ENCODE measurements at places on chromosomes 1 and 21.

DNA sequence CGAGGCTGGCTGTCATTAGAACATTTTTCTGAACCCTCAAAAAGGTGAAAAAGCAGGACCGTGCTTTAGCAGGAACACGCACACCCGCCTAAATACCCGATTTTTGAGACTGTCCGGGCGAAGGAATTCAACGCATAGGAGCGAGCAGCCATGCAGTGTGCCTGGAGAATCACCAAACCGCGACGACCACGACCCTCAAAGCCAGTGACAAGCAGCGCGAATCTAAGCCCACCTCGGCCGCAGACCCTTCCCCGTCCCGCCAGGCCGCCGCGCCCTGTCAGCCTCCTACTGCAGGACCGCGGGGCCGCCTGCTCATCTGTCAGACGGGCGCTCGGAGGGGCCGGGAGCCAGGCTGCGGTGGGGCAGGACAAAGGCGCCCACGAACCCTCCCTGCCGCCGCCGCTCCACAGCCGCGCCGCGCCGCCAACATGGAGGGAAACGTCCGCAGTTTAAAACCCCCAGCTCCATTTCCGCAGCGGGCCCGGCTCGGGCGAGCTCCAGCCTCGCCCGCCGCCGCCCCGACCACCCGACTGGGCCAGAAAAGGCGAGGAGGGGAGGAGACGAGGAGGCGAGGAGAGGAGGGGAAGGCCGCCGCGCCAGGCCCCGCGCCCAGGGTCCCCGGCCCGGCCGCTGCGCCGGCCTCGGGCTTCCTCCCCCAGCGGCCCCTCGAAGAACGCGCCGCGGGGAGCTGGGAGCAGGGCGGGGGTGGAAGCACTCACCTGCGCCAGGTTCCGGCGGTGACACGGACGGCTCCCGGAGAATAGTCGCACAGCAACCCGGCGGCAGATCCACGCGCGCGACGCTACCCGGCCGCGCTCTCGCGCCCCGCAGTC lies at the start of gene LBR:
Gene LBR, minus strand, starts transcription at position 804 of the 833 bp plus-strand sequence. CDS start 3,963 bp downstream, outside the sequence.
- peak; percentile 69 for DNase-seq

DNA sequence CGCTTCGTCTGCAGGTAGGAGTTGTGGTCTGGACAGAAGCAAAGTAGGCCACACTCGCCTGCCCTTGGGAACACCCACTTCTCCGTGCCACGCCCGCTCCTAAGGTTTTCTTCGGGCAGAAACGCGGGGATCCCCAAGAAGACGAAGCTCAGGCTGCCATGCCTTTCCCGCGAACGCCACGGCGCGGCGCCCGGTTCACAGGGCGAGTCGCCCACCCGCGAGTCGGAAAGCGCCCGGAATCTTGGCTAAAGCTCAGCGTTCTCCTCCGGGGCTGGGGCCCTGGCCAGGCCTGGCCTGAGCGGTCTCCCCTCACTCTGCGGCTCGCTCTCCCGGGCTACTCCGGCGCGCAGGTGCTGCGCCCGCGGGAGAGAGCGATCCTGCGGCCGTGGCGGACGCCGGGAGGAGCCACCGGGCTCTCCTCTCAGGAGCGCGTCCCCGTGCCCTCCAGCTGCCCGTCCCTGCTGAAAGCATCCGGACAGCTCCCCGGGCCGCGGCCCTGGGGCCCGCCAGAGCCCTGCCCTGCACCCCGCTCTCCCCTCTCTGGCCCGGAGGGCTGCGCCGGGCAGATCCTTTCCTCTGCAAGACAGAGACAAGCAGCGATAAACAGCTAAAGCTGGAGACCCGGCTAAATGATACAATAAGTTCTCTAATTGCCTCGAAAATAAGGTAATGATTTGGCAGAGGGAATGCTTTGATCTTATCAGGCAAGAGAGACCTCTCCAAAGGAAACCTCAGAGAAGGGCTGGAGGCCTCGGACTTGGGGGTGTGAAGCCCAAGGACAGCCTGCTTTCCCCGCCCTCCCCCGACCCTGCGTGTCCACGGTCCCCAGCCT lies 6.7 kb upstream of the WNT2B start:
- DNase-seq, result peak; percentile 83

- DNase-seq, result no peak
Observed at GRCh38 chr1:1598051-1598719, 1.8 kb downstream of the FNDC10 start.

DNA sequence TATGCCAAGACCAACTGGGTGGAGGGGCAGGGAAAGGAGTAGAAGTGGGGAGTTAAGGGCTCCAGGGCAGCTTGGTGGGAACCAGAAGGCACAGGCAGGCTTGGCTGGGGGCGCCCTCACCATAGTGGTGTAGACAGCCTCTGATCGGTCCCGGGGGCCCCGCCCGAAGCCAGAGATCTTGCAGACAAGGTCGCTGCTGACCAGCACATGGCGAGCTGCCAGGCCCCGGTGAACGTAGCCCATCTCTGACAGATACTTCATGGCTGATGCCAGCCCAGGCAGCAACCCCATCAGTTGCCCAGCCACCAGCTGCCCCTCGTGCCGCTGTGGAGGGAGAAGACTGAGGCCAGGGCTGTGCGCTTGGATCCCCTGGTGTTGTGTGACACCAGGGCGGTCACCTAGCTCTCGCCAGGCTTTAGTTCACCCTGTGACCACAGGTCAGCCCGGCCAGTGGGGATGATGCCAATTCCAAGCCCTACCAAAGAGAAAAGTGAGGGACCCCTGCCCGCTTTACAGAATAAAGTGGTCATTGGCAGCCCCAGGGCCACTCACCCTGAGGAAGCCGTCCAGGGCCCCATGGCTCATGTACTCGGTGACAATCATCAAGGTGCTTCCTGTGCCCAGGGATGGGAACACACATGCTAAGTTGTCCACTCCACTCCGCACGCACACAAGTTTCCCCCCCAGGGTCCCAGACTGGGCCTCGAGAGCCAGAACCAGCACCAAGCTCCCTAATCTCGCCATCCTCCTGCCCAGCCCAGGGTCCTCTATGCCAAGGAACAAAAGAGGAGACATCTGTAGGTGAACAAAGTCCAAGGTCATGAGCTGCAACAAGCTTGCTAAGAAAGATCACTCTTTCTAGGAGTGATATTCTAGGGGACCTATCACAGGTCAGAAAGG lies 28.2 kb downstream of the CDCA8 start:
- DNase-seq, result no peak

DNA sequence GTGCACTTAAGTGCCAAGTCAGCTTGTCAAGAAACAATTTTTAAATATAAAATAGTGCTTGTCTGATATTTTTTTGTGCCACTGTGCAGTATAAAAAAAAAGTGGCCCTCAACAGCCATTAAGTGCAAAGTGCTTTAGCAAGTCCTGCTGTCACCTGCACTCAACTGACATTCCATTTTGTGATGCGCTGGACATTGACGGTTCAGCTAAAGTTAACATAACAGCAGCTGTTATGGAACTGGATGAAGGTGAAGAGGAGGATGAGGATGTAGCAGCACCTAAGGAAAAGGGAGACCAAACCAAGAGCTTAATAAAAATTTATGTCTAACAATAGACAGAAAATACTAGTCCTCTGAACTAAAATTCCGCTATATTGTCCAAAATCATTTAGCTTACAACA lies 7.3 kb upstream of the RBM34 start:
- DNase-seq, result no peak

GRCh38 chr1:150420560-150421265 lies 56.8 kb downstream of the RPRD2 start:
- DNase-seq, result no peak

- no peak for DNase-seq
Observed at GRCh38 chr1:225442123-225442505, 14.3 kb upstream of the LBR start.

- no peak for DNase-seq
Observed at GRCh38 chr1:31866450-31867032, 50.7 kb upstream of the SPOCD1 start.

GRCh38 chr1:21123287-21123948 lies 53.3 kb downstream of the EIF4G3 start:
- peak; percentile 43 for DNase-seq

DNA sequence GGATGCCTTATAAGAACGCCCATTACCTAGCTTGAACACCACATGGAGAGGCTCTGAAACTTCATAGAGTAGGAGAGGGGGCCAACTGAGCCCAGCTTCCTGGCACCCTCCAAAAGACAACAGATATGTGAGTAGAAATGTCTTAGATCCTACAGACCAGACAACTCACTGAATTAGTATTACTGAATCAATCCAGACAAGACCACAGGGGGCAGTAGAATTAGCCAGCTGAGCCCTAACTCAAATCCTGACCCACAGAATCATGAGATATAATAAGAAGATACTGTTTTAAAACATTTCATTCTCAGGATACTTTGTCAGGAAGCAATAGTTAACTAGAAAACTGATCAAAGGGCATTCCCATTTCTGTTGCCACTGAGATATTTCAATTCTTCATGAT lies 45.8 kb upstream of the C1orf21 start:
- DNase-seq, result no peak

GRCh38 chr1:33377756-33378155 lies 53.1 kb downstream of the PHC2 start:
- peak; percentile 85 for DNase-seq

All from small intestine (tissue), 16 donors.